ENCODE measurements at places on chromosomes 13 and 19.

DNA sequence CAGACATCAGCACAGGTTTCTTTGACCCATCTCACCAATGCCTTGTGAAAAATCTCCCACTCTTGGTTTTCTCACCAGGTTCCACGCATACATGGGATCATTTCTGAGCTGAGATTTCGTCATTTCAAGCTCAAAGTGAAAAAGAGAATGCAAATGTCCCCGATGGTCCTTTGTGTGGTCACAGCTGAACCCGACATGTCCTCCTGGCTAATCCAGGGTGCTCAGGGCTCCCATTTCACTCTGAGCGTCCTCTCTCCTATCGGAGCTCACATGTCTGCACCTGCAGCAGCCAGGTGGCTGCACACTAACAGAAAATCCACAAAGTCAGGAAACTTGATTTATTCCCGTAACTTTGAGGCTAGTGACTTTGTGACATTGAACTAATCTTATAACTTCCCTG is 9.3 kb upstream of the CEACAM3 start:
- no peak for DNase-seq

DNA sequence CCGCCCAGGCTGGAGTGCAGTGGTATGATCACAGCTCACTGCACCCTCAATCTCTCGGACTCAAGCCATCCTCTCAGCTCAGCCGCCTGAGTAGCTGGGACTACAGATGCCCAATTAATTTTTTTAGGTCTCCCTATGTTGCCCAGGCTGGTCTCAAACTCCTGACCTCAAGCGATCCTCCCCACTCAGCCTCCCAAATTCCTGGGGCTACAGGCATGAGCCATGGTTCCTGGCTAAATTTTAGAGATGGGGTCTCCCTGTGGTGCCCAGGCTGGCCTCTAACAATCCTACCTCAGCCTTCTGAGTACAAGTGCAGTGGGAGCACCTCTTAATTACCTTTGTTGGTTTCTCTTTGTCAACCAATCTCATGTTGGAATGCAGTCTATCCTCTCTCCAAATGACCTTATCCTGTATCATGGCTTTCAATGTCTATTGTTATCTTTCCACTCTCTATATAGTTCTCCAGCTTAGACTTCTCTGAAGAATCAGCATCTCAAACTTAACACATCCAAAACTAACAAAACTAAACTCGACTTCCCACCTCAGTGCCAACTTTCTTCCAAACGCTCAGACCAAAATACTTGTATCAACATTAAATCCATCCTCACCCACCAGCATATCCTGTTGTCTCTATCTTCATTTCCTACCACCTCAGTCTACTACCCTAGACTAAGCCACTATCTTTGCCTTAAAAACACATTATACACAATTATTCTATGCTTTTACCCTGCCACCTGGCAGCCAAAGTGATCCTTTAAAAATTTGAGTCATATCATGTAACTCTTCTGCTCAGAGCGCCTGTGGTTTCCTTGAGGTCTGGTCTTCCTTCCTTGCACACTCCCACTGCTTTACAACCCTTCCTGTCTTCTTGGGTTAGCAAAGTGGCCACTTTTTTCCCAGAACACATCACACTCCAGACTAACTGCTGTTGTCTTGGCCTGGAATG is 6.7 kb downstream of the TPT1 start:
- DNase-seq = no peak

DNA sequence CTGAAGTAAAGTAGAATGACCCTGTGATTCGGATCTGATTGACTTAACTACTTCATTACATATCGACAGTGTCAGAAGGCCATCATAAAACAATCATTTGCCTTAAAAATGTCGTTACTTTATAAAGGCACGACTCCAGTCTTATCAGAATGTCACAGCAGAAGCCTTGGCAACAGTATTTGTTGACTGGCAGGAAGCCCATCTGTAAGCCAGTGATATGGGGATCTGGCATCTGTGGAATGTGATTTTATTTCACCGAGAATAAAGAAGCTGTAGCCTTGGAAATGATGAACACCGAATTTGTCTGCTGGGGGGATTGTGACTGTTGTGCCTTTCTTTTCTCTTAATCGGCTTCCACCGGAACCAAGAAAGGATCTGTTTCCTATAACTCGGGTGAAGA is 362.5 kb downstream of the TDRD3 start:
- DNase-seq = no peak

DNA sequence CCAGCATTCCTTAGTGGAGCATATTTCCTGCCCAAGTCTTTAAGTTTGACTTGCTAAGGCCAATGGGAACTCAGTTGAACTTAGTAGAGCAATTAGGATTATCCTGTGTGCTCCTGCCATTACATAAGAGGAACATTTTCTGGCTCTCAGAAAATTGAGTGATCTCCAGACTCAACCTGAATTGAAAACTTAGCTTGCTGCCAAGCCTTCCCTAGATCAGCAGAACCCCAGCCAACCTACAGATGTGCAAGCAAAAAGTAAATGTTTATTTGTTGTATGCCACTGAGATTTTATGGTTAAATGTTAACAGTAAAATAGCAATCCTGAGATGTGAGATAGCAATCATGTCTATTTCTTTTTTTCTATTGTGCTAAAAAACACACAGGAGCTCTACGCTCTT is 350.9 kb downstream of the OLFM4 start:
- DNase-seq = no peak

- DNase-seq = peak; percentile 69
Measured at GRCh38 chr19:46537136-46538097, 41.8 kb upstream of the PNMA8B start.

- no peak for DNase-seq
Measured at GRCh38 chr19:5070331-5070730, 101.4 kb downstream of the KDM4B start.

- DNase-seq = no peak
Measured at GRCh38 chr13:106738186-106738678, 170.3 kb upstream of the ARGLU1 start.

DNA sequence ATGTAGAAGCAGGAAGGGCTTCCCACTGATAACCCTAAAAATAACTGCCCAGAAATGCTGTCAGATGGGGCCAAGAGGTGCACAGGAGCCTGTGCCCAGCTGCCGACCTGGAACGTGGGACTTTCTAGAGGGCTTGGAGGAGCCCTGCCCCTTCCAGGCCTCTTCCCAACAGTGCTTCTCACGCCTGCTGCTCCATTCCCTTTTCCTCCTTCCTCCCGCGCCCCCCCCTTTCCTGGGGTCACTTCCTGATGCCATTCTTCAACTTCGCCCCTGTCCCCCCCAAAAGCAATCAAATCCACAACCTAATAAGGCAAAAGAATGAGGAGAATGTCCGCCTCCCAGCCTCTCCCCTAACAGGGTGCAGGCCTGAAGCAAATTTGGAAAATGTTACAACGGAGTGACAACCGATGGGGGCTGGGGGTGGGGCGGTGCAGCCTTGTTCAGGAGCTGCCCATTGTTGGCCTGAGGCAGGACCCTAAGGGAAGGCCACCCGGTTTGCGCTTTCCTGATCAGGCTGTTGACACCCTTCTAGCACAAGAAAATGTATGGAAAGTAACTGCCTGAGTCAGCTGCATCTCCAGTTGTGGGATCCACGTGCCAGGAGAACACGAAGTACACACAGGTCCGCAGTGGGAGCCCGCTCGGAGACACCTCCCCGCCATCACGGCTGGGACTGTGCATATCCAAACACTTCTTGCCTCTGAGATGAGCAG is 18.7 kb downstream of the ACTN4 start:
- DNase-seq = no peak

GRCh38 chr13:24851546-24851945 is 87.6 kb downstream of the RNF17 start:
- no peak for DNase-seq

- no peak for DNase-seq
Measured at GRCh38 chr13:86174622-86175021, 375.4 kb upstream of the SLITRK6 start.

DNA sequence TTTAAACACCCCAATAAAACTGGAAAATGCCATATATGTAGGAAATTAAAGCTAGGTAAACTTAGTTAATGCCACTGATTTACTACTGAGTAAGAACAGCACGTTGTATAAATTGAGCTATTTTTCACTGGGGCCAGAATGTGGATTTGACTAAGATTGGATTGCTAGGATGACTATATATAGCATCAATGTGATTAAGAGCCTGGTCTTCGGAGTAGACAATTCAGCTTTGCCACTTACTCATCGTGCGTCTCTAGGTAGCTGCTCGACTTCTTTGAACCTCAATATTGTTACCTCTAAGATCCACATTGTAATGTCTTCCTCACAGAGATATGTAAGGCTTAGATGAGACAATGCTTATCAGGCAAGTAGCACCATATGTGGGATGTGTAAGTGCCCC is 462.5 kb downstream of the KLF12 start:
- DNase-seq = no peak

GRCh38 chr19:6218491-6219146 is 61.2 kb downstream of the MLLT1 start:
- DNase-seq = peak; percentile 93

- DNase-seq = peak; percentile 48
Measured at GRCh38 chr13:20174656-20175405, 14.0 kb upstream of the GJA3 start.

DNA sequence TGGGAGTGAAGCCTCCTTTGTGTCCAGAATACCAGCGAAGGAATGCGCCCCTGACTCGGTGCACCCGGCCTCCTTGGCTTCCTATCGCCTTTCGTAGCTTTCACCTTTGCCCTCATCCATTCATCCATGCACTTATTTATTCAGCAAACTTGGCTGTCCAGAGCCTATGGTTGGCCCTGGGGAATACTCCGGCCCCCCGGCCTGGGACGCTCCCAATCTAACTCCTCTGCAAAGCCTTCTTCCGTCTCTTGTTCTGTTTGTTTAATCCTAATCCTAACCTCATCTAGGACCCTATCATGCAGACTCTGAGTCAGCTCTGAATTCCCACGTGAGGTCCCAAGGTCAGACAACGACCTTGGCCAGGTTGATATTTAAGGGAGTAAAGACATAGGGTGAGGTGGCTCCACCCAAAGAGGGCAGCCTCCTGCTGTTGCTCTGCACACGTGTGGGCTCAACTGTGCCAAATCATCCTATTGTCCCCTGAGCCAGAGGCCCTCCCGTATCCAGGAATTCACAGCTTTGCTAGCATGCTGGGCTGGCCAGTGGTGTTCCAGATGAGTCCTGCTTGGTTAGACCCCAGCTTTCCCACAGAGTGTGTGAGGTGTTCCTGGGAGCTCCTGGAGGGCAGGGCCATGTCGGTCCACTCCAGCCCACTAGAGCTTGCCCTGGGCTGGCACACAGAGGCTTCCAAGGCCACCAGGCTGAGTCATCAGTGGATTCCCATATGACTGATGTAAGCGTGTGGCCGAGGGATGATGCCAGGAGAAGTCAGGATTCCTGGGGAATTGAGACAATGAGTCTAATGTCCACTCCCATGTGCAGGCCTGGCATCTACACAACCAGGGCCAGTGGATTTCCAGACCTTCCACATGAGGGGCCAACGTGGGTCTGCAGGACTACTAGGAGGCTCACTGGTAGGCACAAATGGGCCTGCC is 6.5 kb upstream of the CCNE1 start:
- DNase-seq = no peak

DNA sequence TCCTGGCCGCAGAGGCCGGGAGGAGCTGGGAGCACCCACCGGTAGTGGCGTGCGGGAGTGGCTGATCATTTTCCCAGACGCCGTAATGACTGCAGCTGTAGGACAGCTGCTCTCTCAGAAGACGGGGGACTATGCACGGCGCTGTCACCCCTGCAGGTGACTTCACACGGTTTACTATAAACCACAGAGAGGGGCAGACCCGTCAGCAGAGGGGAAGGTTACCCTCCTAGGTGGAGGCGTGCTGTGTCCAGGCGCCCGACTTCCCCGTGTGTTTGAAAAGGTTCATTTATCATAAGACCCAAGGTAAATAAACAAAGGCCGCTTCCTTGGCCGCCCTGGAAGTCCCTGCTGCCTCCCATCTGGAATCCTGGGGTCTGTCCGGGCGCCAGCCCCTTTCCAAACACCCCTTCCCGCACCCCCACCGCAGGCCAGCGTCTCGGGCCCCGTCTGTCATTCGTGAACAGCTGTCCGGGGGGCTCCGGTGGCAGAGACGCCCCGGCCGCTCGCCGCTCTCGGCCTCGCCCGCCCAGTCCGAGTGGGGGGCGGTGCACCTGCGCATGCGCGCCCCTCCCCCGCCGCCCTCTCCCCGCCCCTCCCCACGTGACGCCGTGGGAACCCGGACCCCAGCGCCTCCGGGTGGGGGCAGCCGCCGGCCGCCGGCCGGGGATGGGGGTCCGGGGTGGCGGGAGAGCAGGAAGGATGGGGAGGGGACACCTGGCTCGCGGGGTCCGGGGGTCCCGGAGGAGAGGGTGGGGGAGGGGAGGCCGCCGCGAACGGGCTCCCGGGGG is 915 bp downstream of the SHC2 start:
- DNase-seq = peak; percentile 46

GRCh38 chr19:31261019-31261602 is 88.1 kb downstream of the TSHZ3 start:
- no peak for DNase-seq

- no peak for DNase-seq
Measured at GRCh38 chr19:5679289-5680083, 830 bp downstream of the MICOS13 start.

- no peak for DNase-seq
Measured at GRCh38 chr13:29993716-29994488, 143.5 kb upstream of the UBL3 start.

GRCh38 chr19:49856574-49857021 is 5.6 kb downstream of the PTOV1 start:
- DNase-seq = no peak
